SK-N-DZ (cell line): ENCODE measurements at places on chromosomes 11 and 22.
A peak's percentile ranks its signal among the peaks of the same experiment; 100 is the strongest.

- peak; percentile 69 for DNase-seq
Observed at GRCh38 chr11:94511932-94512781, at the start of gene C11orf97. Gene C11orf97 (plus strand): TSS chr11:94512461. CDS start chr11:94512529, 68 bp downstream.

DNA sequence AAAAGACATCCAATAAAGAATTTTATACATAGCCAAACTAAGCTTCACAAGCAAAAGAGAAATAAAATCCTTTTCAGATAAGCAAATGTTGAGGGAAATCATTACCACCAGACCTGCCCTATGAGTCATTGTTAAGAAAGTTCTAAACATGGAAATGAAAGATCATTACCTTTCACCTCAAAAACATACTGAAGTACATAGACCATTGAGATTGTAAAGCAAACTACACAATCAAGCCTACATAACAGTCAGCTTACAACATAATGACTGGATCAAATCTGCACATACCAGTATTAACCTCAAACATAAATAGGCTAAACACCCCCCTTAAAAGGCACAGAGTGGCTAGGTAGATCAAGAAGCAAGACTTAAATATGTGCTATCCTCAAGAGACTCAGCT, 501.0 kb upstream of the LUZP2 start:
- no peak for DNase-seq

GRCh38 chr11:90135016-90135415, 553 bp downstream of the NAALAD2 start:
- DNase-seq, result no peak

DNA sequence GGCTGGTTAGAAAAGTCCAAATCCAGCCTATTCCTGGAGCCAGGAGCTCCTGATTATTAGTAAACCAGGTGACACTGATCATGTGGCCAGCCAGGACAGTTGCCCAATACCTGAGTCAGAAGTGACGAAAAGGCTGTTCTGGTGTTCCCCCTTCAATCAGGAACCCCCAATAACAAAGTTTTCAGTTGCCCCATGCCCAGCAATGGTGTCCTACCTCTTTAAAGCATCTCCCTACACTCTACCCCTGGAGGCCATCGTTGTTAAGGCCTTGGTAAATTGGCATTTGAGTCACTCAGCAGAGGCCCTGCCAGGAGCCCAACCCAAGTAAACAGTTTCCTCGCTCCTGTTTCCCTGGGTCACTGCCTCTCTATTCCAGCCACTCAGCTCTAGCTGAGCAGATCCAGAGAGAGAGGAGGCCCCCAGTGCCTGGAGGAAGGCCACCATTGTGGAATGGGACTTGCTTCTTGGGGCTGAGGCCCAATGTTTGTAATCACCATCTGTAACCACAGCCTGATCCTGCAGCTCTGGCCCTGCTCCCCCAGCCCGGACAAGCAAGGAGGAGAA, 25.0 kb downstream of the ARHGAP1 start:
- no peak for DNase-seq

DNA sequence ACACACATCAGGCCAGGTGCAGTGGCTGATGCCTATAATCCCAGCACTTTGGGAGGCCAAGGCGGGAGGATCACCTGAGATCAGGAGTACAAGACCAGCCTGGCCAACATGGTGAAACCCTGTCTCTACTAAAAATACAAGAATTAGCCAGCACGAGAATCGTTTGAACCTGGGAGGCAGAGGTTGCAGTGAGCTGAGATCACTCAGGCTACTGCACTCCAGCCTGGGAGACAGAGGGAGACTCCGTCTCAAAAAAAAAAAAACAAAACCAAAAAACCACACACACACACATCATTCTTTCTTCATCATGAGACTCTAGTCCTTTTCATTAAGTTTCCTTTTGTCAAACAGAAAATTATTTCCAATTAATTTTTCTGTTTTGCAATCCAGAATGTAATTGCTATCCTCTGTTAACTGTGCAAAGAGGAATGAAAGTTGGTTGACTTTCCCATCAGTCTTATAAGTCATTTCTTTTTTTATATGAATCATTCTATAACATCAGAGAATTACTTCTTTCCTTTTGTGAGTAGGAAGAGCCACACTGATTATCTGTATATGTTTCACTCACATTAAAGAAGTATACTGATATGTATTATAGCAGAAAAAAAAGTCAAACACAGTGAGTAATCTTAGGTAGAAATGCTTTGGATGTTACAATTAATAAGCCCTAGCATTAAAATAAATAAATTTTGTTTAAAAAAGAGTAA, 52.2 kb downstream of the HORMAD2 start:
- no peak for DNase-seq

- DNase-seq, result peak; percentile 28
Observed at GRCh38 chr11:2991452-2992233, 486 bp downstream of the NAP1L4 start.

- no peak for DNase-seq
Observed at GRCh38 chr11:117826832-117827231, 2.3 kb upstream of the FXYD2 start.

DNA sequence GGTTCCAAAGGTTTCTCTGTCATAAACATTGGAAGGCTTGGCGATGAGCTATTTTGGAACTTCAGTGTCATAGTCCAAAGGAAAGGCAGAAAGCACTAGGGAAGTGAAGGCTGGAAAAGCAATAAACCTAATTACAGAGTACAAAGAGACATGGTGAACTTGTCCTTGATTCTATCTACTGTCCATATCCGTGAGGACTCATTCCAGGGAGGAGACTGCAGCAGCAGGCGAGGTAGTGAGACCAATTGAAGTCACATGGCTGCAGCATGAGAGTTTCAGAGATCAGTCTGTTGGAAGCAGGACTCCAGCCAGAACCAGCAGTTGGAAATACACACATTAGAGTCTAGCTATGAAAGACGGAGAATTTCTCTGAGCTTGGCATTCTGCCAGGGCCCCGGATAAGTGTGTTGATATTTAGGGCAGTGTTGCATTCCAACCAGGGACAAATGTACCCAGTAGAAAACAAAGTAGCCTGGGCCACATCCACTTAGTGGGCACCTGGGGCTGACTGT, 54.1 kb upstream of the ARHGAP42 start:
- DNase-seq, result peak; percentile 20
